ENCODE measurements at places on chromosomes 1 and 21.

DNA sequence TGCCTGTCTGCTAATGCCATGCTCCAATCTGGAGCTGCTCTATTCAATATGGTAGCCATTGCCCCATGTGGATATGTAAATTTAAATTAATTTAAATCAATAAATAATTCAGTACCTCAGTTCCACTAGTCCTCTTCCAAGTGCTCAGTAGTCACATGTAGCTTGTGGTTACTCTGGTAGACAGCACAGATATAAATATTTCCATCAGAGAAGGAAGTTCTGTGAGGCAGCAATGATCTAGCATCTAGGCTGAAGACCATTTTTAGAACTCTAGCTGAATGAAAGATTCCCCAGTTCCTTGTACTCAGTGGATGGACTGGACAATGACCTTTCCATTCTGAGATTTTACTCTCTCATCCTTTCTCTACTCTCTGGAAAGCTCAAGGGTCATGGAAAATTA lies 25.8 kb upstream of the CAPZB start:
- no peak for DNase-seq

DNA sequence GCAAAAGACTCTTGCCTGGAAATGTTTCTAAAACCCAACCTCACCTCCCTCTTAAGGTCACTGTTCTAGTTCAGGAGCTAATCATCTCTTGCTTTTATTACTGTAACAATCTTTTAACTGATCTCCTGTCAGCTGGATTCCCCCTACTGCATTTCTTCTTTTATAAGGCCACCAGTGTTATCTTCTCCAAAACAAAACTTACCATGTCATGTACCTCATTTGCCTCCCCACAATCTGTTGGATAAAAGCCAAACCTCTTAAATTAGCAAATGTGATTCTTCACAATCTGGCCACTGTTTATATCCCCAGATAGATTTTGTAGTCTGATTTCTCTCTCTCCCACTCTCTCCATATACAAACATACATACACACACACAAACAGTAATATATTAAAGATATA lies 143.3 kb downstream of the DENND1B start:
- no peak for DNase-seq

DNA sequence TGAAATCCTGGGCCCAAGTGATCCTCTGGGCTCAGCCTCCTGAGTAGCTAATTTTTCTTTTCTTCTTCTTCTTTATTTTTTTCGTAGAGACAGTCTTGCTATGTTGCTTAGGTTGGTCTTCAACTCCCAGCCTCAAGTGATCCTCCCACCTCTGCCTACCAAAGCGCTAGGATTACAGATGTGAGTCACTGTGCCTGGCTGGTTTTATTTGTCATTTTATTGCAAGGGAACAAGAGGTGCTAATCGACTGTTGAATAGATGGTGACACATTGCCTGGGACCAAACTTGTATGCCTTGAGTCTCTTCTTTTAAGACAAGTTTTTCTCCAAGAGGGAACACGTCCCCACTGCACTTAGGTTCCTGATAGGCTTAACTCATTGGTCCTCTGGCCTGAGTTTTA lies 20.0 kb upstream of the KLHDC8A start:
- no peak for DNase-seq

DNA sequence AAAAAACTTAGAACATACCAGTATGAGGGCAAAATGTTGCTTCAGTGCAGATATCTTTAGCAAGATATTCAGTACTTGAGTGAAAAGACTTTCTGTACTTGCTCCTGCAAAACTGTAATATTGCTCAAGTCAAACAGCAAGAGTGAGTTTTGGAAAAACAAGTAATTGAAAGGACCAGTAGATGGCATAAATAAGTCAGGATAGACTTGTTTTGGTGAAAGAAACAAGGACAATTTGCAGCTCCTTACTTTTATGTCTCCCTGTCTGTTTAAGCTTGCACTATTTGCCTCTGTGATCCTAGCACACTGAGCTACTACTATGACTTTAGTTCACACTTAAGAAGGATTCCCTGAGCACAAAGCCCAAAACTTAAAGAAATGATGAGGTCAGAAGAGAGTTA lies 39.1 kb downstream of the IFI44 start:
- no peak for DNase-seq

- DNase-seq, result no peak
These were observed 1.9 kb downstream of the ANKRD34A start for GRCh38 chr1:145962157-145963102.

DNA sequence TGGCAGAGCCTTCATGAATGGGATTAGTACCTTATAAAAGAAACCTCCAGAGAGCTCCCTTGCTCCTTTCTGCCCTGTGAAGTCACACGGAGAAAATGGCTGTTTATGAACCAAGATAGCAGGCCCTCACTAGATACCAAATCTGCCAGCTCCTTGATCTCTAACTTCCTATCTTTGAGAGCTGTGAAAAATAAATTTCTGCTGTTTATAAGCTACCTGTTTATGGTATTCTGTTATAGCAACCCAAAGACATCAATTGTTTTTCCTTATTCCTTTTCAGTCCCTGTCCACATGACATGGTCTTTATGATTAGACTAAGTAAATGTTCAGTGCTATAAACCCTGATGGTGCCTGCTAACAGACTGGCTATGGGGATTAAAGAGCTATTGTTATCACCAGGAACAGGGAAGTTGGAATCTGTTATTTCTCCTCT lies 9.7 kb upstream of the STIL start:
- DNase-seq, result no peak

DNA sequence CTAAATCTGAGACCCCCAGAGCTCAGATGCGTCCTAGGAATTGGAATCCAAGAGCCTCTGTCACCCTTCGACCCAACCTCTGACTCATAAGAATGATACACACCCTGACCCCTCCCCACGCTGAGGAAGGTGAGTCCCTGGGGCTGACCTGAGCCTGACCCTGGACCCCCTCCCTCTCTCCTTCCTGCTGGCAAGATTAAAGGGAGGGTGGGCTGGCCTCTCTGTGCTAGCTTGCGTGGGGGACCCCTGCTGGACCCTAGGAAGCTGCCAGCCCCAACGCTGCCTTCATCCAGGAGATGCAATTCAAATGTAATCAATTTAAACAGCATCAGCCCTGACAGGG lies 627 bp downstream of the PLEKHA6 start:
- no peak for DNase-seq
